HAP-1 (cell line): ENCODE measurements at places on chromosomes 1 and 21.

DNA sequence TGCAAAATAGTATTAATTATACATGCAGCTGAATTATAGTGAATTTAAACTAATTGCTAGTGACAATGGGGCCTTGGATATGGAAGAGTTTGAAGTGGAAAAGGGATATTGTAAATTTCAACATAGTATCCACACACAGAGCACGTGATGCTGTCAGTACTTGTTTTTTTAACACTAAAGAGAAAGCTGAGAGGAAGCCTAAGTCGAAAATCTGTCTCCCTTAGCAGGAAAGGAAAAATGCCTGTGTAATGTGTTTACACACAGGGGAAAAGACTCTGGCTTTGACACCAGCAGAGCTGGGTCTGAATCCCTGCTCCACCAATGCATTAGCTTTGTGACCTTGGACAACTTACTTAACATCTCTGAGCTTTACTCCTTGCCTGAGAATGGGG, 42.6 kb downstream of the PCSK9 start:
- no peak for DNase-seq

DNA sequence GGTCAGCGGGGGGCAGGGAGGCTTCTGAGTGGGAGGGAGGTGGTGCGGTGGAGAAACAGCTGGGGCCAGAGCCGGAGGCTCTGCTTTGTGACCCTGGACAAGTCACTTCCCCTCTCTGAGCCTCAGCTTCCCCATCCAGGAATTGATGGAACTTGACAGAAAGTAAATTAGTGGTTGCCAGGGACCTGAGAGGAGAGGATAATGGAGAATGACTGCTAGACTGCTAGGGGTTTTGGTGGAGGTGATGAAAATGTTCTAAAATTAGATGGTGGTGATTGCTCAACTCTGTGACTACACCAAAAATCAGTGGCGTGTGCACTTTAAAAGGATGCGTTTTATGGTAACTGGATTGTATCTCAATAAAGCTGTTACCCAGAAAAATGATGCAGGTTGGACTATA, 100.9 kb downstream of the ARHGEF10L start:
- no peak for DNase-seq

GRCh38 chr1:228013935-228014930, 7.4 kb downstream of the WNT3A start:
- DNase-seq, result no peak

DNA sequence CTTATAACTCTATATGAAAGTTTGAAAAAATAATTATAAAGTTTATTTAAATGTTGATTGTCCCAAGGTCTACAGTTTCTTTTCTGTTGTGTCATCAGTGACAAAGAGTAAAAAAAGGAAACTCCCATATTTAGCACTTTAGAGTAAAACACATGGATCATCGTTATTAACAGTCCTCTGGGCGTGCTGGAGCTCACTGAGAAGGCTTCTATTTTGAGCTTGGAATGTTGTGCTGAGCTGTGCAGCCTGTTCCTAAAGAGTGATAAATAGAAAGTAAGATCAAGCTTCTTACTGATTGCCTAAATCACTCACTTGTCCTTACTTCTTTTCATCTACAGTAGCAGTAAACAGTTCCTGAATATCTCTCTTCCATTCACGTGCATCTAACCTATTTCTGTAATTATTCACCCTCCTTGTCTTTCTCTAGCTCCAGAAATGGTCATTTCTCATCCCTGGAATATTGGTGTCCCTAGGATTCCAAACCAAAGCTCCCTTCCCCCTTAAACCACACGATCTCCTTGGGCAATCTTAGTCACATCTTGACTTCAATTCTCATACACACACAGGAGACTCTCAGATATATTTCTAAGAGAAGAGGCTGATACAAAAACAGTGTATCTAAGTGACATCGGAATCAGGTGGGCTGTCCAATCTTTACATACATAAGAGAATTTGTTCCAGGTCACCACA, 11.9 kb downstream of the GBP5 start:
- no peak for DNase-seq

GRCh38 chr1:110533230-110533629, 14.3 kb upstream of the KCNA10 start:
- no peak for DNase-seq

- no peak for DNase-seq
Observed at GRCh38 chr1:181485287-181486097, 2.2 kb downstream of the CACNA1E start.

- DNase-seq, result peak; percentile 76
Observed at GRCh38 chr1:27605796-27606707, 2.1 kb upstream of the AHDC1 start.

- no peak for DNase-seq
Observed at GRCh38 chr1:31373897-31374486, 1.1 kb upstream of the FABP3 start.

DNA sequence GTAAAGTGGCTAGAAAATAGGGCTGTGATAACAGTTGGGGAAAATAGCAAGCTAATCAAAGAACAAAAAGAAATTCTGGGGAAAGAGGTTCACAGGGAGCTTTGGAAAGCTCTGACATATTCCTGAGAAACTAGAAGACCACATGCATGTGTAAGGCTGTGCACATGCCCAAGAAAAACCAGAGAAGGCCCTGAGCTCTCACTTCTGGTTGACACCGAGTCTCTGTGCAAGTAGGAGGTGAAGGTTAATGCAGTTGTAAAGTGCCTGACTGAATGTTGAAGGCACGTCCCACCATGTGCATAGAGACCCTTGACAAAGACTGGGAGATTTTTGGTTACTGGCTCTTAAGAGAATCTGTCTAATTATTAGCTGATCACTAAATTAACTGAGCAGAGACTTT, 261.0 kb downstream of the DYRK1A start:
- no peak for DNase-seq

- no peak for DNase-seq
Observed at GRCh38 chr1:24865168-24865567, 64.9 kb downstream of the RUNX3 start.

GRCh38 chr1:172135978-172136610, 284.4 kb upstream of the C1orf105 start:
- DNase-seq, result peak; percentile 52

DNA sequence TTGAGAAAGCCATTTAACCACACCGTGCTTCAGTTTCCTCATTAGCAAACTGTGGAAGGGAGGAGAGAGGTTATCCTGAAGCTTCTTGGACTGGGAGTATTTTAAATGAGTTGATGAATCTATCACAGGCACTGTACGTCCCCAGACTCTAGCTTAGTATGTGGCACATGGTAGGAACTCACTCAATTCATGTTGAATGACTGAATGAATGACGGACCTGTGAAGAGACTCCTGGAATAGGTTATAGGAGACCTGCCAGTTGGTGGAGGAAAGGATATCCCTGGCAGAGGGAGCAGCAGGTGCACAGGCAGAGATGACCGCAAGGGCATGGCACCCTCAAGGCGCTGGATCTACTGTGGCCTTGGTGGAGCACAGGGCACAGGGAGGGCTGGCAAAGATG, 118.5 kb downstream of the HMGB4 start:
- no peak for DNase-seq

GRCh38 chr1:33314416-33314815, 6.5 kb downstream of the A3GALT2 start:
- DNase-seq, result no peak

DNA sequence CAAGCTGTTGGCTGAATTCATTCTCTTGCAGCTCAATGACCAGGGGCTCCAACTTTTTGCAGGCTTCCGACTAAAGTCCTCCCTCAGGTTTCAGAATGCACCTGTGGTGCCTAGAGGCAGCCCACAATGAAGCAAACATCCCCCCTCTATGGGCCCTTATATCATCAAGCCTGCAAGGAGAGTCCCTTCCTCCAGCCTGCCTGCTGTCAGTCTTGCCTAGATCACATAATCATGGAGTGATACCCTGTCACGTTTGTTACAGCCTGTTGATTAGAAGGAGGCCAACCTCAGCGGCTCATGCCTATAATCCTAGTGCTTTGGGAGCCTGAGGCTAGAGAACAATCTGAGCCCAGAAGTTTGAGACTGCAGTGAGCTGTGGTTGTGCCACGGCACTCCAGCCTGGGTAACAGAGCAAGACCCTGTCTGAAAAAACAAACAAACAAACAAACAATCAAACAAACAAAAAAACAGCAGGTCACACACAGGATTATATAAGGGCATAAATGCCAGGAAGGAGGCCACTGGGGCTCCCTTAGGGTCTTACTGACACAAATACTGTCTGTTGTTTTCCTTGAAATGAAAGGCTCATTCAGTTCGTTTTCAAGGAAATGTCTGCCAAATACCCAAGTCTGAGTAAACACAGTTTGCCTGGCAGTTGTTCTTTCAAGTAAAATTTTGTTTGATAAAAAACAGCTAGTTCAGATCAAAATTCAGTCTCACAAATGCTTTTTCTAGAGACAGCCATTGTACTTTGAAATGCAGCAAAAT, 4.7 kb upstream of the SPRR3 start:
- no peak for DNase-seq

DNA sequence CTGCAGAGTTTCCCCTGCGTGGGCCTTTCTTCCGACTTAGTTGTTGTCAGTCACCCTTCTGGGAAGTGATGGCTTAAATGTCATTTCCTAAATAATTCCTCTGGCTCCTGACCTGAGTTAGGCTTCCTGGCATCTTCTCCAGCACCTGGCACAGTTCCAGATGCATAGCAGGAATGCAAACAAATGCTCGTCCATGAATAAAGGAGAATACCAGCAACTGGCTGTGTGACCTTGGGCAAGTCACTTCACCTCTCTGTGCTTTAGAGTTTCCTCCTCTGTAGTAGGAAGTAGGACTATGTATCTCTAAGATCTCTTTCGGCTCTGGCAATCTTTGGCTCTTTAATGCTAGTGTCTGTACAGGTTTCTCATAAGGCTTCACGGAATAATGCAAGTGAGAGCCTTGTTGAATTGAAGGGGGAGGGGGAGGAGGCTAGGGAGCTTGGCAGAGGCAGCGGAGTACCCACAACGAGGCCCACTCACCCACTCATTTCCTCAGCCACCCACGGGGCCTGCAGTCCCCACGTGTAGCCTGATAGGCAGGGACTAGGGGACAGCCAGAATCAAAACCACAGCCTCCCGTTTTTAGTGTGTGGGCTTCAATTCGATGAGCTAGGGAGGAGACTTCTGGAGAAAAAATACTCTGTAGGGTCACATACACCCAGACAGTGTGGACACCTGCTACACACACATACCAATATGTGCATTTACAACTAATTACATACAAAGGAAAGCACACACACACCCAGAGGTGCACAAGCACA, 48.1 kb downstream of the TENT5C start:
- DNase-seq, result no peak

DNA sequence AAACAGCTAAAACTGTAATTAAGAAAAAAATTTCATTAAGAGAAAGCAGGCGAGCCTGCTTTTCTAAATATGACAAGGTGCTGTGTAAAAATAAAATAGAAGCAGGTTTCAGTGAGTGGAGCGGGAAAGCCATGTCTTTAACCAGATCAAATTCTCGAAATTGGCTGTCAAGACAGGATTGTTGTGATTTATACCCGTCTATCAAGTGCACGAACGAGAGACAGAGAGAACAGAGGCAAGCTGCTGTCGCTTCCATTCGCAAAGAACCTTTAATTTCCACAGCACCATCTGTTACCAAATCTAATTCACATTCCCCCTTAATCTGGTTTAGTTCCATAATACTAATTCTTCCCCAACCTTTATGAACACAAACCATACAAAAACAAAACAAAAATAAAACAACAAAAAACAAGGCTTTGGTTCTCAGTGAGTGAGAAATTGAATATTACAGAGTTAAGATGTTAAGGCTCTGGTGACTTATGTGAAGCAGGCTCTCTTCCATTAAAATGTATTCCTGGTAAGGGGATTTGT, 35.0 kb downstream of the ESRRG start:
- no peak for DNase-seq

DNA sequence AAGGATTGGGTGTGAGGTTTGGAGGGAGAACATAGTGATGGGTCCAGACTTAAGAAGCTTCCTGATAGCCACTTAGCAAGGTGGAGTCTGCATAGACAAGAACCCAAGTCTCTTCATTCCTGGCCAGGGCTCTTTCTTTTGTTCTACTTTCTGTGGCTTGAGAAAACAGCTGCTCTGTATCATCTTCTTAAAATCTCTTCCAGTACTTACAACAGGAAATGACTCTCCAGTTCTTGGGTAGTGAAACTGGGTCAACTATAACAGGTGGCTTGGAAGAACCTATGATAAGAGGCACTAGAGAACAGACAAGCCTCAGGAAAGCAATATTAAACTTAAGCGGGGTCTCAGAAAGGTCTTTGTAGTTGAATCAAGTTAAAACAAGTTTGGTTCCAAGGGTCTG, 148.1 kb upstream of the USP24 start:
- no peak for DNase-seq

GRCh38 chr1:63756839-63757238, 17.0 kb upstream of the ROR1 start:
- DNase-seq, result no peak

GRCh38 chr1:112954017-112954650, 1.9 kb downstream of the SLC16A1 start:
- peak; percentile 41 for DNase-seq

DNA sequence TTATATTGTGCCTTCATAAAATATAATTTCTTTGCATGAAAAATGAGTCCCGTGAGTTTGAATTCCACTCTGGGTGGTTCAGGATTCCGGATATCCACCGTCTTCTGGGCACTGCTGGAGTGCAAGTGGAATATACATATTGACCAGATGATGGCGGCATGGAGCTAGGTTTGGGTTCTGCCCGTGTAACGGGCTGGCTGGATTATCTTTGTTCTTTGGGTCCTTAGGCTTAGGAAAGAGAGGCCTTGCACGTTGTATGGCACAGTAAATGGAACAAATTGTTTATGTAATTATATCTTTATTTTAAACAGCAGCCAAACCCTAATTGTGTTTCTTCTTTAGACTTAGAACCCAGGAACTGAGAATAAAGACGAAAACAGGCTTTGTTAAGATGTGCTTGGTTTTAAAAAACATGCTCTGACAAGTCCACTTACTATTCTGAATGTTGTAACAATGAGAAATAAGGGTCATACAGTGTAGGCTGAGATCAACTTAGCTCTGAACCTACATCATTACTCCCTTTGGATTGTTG, 13.5 kb upstream of the ACBD6 start:
- DNase-seq, result peak; percentile 86

- no peak for DNase-seq
Observed at GRCh38 chr1:219954736-219955421, 26.5 kb upstream of the SLC30A10 start.

DNA sequence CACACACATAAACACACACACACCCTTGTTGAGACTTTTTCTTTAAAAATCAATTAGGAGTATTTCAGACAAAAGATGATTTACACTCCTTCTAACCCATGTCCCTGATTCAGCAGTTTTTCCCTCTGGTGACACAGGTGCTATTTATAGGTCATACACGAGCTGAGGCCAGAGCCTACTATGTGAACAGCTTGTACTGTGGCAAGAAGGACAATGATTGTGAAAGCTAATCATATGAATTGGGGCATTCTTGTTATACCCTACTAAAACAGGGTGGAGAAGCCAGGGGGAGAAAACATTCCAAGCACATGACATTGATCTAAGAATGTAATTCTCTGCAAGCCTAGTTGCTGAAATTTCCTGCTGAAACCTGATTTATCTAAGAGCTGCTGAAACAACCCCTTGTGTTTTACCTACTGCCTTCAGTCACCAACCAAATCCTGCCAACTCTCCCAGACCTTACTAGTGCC, 60.3 kb downstream of the XCL1 start:
- no peak for DNase-seq
